ENCODE measurements at places on chromosomes 16 and 17. TPM values are rescaled to one million over a fixed set of nuclear protein-coding genes. Genes with fewer than 3 reads are reported as not detected.

Gene FZD2
- 32.3 TPM for polyA plus RNA-seq

Gene FNDC8
- polyA plus RNA-seq, result not detected

Gene PIPOX
- 9.5 TPM for polyA plus RNA-seq

Gene RDM1
- polyA plus RNA-seq, result 3.6 TPM

Gene ZNF469
- polyA plus RNA-seq, result 1.0 TPM

GRCh38 chr16:84421081-84421937 is 53.0 kb downstream of the ATP2C2 start:
- DNase-seq, result no peak

- DNase-seq, result no peak
These were observed 282.6 kb upstream of the IRX3 start for GRCh38 chr16:54568906-54569807.
